Adrenal gland (tissue), 19 donors: ENCODE measurements at places on chromosomes 2 and 18. TPM values are rescaled to one million over a fixed set of nuclear protein-coding genes. Genes with fewer than 3 reads are reported as not detected.

- no peak for DNase-seq
Measured at GRCh38 chr2:128162266-128162665, 71.3 kb downstream of the UGGT1 start.

GRCh38 chr2:240032406-240033329, 2.4 kb upstream of the OR6B2 start:
- no peak for DNase-seq

- DNase-seq: no peak
Measured at GRCh38 chr18:51643483-51643882, 446.0 kb upstream of the MEX3C start.

DNA sequence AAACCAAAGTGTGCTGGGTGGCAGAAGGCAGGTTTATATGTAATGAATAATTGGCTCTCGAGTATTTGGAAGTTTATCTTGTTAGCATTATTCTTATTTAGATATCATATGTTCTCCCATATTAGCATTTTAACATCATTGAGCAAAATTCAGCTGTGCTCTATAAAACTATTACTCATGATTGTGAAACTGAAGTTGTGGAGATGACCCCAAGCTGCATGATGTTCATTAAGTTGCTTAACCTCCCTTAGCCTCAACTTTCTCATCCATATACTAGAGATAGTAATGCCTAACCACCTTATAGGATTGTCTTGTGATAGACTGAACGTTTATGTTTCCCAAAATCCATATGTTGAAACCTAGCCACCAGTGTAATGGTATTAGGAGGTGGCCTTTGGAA, 346.3 kb downstream of the SATB2 start:
- DNase-seq: no peak

- no peak for DNase-seq
Measured at GRCh38 chr18:13501891-13502290, 224.5 kb downstream of the FAM210A start.

- DNase-seq: no peak
Measured at GRCh38 chr2:203326356-203326755, 1.8 kb upstream of the ABI2 start.

DNA sequence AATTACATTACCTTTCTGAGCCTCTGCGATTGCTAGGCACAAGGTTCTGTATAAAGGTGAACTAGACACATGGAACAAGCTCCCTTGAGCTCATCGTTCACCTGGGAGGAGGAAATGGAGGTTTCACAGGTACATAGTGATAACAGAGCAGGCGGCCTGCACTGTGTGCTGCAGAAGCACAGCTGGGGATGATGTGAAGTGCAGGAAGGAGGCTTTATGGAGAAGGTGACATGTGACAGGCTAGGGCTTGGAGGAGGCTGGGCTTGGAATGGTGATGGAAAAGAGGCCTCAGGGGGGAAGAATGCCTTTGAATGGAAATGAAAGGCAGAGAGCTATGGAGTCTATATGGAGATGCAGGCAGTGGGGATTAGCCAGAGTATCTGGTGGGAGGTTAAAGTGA, 22.9 kb downstream of the MARCHF4 start:
- DNase-seq: no peak

- no peak for DNase-seq
Measured at GRCh38 chr2:19722531-19722971, 179.2 kb downstream of the TTC32 start.

DNA sequence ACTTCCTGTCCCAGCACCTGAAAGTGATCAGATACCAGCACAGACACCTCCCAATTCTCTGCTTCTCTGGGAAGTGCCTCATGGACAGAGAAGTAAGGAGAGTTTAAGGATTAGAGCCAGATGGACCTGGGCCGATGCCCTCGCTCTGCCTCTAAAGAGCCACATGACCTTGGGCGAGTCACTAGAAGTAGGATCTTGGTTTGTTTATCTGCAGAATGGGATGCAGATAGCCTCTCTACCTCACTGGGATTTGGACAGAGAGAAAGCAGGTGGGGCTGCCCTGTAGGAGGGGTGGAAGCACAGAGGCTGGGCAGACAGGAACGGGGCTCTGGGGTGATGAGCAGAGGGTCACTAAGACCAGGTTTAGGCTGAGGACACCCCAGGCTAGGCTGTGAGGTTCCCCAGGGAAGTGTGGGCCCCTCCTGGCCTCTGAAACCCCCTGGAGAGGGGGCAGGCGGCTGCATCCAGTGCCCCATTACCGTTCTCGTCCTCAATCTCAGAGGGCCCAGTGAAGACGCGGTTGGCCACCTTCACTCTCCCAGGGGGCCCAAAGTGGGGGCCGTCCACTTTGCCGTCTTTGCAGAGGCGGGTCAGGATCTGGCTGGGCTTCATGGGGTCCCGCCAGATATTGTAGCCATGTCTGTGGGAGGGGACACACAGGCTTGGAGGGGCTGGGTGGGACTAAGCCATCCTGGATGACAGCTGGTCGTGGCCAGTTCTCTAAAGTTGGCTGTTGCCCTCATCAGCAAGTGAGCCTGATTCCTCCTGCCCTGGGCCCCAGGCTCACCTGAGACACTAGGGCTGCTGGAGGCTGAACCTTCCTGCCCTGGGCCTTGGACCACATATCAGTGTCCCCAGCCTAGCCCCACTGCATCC, 13.3 kb downstream of the OTOF start:
- DNase-seq: no peak

DNA sequence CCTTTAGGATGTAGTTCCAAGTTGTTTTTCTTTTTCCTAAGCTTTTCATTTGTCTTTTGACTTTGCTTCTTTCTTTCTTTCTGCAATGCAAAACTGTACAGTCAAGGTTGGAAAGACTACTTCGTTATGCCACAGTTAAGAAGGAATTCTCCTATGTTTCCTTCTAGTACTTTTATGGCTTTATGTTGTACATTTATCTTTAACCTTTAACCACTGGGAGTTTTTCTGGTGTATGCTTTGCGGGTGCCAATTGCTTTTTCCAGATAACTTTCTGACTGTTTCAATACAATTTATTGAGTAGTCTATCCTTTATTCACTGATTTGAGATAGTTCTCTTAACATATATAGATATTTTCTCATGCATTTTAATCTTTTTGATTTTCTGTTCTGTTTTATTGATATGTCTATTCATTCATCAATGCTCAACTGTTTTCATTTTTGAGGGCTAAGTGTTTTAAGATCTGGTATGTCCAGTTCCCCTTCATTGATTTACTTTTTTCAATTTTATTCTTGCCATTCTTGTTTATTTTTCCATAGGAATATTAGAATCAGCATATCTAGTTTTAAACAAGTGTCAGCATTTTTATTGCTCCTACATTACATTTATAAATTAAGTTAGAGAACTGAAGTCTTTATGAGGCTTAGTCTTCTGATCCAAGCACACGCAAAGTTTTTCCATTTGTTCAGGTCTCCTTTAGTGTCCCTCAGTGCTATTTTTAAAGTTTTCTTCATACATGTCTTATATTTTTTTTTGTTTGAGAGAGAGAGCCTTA, 49.9 kb upstream of the COX7A2L start:
- no peak for DNase-seq

GRCh38 chr2:147500819-147501395, 343.9 kb upstream of the ACVR2A start:
- no peak for DNase-seq

- no peak for DNase-seq
Measured at GRCh38 chr2:126881591-126881990, 17.1 kb upstream of the TEX51 start.

DNA sequence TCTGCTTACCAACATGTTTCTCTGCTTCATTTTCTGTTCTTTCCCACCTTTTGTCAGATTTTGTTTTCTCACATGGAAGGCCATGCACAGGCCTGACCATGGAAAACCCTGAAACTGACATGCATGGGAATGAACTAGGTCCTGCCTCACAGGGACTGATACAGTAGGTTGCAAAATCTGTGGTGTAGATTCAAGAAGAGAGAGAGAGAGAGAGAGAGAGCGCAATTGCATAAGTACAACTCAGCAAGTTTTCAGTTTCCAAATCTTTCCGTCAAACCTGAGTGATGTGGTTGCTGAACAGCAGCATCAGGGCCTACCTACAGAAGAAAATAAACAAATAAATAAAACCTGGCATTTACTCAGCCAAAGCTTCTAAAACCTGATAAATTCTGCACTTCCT, 87.5 kb upstream of the RNF152 start:
- DNase-seq: no peak

- DNase-seq: no peak
Measured at GRCh38 chr2:164252568-164253287, 368.6 kb downstream of the GRB14 start.

DNA sequence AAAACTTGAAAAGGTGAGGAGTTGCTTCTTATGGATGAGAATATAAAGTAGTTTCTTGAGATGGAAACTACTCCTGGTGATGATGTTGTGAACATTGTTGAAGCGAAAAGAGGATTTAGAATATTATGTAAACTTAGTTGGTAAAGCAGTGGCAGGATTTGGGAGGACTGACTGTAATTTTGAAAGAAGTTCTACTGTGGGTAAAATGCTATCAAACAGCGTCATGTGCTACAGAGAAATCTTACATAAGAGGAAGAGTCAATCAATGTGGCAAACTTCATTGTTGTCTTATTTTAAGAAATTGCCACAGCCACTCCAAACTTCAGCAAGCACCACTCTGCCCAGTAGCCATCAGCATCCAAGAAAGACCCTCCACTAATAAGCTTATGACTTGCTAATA, 112.9 kb upstream of the ZEB2 start:
- DNase-seq: no peak

GRCh38 chr2:238771639-238772038, 76.2 kb upstream of the TWIST2 start:
- no peak for DNase-seq

- no peak for DNase-seq
Measured at GRCh38 chr2:134778372-134778771, 59.6 kb upstream of the TMEM163 start.

DNA sequence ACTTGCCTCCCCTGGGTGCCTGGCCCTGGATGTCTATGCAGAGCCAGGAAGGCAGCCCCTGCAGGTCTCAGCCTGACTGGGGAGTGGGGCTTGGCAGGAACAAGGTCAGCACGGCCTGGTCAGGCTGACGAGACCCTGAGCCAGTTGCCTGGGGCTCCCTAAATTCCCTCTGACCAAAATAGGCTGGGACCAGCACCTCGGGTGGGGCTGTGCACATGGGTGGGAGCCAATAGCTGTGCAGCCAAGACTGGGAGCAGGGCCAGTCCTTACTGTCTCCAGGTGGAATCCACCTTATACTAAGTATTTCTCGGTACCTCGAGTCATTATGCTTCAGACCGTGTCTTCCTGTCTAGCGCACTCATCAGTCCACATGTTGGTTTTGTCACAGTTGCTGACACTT, 11.4 kb upstream of the IL1R2 start:
- DNase-seq: no peak

- no peak for DNase-seq
Measured at GRCh38 chr2:37766106-37766505, 94.7 kb upstream of the CDC42EP3 start.

DNA sequence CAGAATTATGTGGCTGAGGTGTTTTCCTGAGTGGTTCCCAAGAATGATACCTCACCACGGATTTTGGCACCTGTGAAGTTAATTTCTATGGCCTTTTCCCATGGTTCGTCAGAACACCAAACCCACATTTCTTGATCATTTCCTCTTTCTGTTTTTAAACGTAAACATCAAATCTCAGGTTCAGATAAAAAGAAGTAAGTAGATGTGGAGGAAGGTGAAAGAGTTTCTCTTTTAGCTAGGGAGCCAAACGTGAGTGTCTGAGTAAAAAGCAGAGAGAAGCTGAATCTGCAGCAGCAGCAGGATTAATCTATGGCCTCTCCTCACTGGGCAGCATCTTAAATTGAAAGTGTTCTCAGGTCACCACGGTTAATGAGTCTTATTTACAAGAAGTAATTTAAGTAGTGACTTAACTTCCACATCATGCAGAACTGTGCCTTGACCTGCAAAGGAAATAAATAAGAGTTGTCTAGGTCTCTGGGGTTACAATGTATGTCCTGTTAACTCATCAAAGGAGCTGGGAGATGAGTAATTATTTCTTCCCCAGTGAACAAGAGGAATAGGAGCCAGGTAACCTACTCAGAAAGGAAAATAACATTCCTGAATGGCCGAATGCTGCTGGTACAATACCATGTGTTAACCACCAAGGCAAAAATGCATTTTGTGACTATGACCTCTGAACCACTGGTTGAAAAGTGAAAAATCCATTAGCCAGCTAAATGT, 139.6 kb upstream of the NETO1 start:
- DNase-seq: no peak

DNA sequence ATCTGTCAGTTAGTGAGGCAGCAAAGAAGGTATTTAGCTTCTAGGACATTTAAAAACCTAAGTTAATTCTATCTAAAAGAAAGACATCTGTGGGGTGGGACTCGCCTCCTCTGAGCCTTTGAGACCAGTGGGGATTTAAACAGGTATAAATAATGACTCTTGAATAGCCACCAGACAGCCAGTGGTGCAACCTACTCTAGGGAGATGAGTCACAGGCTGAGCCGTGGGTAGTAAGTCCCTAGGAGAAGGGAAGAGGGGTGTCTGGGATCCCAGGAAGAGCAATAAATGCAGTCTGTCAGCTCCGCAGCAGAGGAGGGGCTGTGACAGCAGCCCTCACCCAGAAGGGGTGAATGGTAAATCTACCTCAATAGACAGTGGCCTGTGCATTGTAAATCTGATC, 43.1 kb upstream of the GALNT3 start:
- no peak for DNase-seq

SLC16A14 gene
- 19.6 TPM for total RNA-seq

KRTCAP3 gene
- total RNA-seq: 1.2 TPM

UGT1A10 gene
- not detected for total RNA-seq

TSPYL6 gene
- not detected for total RNA-seq

KCNG3 gene
- total RNA-seq: 1.7 TPM

GKN2 gene
- not detected for total RNA-seq

DCDC2C gene
- not detected for total RNA-seq

EVX2 gene
- total RNA-seq: not detected

SEPTIN10 gene
- total RNA-seq: 47.9 TPM

PHOSPHO2 gene
- 3.7 TPM for total RNA-seq

HOXD11 gene
- not detected for total RNA-seq
